ENCODE measurements at places on chromosomes 7 and 10.

DNA sequence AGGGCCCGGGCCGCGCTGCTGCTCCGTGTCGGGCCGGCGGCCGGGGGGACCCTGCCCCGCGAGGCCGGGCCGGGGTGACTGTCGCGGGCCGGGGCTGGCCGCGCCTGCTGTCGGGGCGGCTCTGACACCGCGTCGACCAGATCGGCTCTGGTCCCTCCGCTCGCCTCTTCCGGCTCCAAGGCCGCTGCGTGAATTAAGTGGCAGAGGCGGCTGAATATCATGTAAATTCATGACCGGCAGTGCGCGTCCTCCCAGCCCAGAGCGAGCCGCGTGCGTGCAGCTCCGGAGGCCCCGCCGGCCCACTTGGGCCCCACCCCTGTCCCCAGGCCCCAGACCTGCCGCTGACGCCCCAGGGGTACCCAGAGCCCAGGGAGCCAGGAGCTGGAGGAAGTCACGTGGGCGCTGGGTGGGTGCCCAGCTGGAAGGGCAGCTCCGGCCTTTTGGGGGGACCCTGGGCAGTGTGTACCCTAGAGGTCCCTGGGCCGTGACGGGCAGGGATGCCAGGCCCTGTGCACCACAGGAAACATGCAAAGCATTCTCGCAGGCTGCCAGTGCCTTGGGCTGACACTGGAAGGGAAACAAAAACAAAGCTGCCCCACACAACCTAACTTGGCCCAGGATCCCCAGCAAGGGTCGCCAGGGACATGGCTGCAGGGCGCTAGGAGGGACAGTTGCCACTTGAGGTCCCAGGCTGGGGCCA, 584.0 kb upstream of the MKI67 start:
- DNase-seq, result no peak

GRCh38 chr7:101559586-101559985, 69.5 kb downstream of the MYL10 start:
- no peak for DNase-seq

DNA sequence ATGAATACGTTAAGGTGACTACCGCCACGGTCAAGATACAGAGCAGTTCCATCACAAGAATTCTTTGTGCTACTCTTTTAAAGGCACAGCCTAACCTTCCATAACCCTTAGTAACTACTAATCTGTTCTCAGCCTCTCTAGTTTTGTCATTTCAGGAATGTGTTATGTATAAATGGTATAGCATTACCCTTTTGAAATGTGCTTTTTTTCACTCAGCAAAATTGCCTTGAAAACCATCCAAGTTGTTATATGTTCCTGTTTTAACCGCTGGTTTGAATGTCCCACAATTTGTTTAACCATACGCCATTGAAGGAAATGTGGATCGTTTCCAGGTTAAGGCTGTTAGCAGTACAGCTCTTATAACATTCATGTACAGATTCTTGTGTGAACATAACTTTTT, 32.0 kb downstream of the WAC start:
- DNase-seq, result no peak

DNA sequence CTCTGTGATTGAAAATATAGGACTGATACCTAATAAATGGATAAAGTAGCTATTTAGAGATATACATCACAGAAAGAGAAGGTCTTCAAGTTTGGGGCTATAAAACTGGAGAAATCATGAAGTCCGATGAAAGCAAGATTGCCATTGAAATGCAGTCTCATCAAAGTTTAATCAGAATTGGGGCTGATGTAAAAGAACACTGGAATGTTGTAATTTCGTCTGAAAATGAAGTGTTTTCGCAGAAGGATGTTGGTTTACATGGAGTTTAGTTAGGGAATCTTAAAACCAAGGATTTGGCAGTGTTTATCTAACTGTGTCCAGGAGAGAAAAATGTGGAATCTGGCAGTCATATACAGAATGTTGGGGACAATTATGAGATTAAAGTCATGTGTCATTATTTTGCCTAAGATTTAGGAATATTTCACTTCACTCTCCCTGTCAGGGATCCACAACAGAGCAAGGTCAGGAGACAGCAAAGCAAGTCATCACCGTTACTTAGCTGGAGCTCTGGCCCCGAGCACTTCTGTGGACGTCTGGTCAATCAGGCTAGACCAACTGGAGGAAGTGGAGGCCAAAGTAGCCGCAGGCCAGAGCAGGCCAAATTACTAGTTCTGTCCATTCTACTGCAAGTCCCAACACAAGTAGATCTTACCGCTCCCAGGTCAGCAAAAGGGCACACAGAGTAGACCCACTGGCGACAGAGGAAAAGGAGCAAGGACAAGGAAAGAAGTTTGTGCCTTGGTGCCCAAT, 37.0 kb downstream of the EPDR1 start:
- no peak for DNase-seq

- no peak for DNase-seq
These were observed 12.1 kb downstream of the HKDC1 start for GRCh38 chr10:69232252-69232651.

- DNase-seq, result no peak
These were observed 37.3 kb downstream of the PNLIPRP2 start for GRCh38 chr10:116657863-116658551.

DNA sequence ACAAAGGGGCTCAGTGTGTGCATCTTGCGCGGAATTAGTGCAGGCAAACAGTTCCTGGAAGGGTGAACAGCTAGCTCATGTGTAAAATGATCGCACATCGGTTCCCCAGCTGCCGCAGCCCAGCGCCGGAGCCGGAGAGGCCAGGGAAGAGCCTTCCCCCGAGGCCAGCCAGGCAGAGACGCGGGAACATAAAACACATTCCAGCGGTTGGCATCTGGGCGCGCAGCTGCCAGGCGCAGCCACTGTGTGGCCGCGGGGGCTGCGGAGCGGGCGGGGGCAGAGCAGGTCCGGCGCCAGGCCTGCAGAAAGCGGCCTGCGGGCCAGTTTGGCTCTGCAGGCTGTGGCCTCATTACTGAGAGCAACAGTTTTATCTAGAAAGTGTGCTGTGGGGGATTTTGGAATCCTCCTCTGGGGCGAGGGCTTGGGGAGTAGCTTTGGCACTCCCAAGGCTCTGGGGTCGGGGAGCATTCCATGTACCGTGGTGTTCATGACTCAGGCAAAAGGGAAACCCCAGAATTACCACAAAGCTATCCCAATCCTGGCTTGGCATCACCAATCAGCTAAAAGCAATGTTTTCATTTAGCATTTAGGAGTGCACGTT, 74.3 kb downstream of the SAMD9 start:
- DNase-seq, result no peak

DNA sequence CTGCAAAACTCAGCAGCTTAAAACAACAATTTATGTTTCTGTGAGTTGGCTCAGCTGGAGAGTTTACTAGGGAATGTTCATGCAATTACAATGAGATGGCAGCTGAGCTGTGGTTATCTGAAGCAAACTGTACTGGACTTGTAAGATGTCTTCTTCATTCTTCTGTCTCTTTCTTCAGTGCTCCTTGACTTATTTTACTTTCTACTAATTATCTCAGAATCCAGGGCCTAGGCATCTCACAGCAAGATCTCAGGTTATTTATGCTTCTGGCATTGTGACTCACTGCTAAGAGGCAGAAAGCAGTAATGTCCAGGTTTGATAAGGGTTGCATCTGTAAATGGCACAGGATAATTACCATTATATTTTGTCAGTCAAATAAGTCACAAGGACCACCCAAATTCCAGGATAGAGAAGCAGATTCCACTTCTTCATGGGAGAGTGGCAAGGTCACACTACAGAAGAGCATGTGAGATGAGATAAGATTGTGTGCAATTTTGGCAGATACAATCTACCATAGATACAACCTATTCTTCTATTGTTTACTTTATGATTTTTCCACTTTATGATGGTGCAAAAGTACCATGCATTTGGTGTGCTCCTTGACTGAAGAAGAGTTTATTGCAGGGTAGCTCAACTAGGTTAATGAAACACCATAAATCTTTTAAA, 16.8 kb downstream of the VIM start:
- DNase-seq, result no peak

GRCh38 chr10:51900180-51900579, 200.8 kb upstream of the CSTF2T start:
- DNase-seq, result no peak

DNA sequence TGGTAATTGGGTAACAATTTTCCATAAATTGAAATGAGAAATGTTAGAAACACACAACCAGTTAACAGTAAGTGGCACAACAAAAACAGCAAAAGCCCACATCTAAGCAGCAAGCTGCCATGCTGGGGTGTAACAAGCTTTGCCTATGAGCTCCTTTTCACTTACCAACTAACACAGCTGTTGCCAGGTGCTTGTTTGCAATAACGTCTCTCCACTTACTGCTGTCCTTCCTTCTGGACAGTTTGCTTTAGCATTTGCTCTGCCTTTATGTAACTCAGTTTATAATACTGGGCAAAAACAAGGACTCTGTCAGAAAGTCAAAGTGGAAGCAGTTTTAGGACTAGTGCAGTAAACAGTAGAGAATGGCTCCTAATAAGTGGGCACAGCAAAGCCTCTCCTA, 740.9 kb downstream of the POM121L12 start:
- no peak for DNase-seq

GRCh38 chr7:11298220-11298619, 324.5 kb downstream of the PHF14 start:
- no peak for DNase-seq

DNA sequence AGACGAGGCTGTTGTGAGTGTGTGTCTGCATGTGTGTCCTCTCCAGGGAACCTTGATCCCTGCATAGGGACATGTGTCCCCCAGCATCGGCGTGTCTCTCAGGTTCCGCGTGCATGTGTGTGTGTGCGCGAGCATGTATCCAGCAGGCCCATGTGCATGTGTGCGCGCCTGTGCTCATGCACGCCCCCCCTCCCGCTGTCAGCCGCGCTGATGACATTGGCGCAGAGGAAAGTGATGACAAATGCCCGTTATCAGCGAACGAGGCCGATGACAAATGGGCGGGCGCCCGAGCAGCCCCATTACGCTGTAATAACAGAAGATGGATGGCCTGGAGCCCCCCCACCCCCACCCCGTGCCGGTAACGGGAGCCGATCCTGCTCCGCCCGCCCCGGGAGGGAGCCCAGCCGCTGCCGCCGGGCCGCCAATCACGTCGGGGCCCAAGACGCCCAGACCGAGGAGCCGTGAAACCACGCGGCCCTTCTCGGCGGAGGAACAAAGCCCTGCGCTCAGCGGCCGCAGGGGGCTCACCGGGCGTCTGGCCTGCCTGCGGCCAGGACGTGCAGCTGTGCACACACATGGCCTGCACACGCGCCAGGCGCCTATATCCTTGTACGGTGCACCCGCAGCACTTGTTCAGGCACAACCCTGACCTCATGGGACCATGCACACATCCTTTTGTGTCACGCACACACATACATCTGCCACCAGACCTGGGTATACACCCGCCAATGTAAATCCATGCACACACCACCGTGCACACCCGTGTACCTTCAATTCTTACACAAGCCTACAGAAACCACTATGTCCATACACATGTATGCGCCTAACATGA, 21.5 kb downstream of the POLL start:
- DNase-seq, result peak; percentile 32

- peak; percentile 76 for DNase-seq
These were observed at the start of gene CREB3L2 for GRCh38 chr7:138001529-138002095. Gene CREB3L2 (minus strand): TSS chr7:138002086. CDS start chr7:138001705, 381 bp downstream.

- no peak for DNase-seq
These were observed 50.9 kb downstream of the TFAM start for GRCh38 chr10:58436071-58436470.

DNA sequence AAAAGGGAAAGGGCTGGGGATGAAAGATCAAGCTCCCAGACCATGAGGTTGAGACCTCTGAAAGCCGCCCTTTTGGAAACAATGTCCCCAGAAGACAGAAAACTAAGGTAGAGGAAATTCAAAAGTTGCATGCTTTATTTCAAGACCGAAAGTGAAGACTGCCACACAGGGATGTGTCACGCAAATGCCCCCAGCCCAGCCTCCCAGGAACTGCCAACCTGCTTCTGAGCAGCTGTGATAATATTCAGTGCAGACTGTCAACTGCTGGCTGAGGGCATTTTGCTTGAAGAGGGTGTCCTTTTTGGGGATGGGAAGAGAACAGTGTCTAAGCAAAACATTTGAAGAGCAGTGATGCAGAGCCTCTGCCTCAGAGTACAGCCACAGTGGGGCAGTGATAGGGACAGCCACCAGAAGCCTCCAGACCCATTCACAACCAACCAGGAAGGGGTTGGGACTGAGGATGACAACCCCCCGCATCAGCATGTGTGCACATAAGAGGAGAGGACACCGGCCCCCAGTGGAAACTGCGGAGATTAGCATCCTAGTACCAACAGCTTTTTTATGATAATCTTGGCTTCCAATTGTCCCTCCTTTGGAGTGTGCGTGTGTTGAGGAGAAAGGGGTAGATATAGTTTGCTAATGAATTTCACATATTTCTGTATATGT, 34.7 kb upstream of the NFE2L3 start:
- DNase-seq, result no peak

- no peak for DNase-seq
These were observed 101.2 kb downstream of the BAMBI start for GRCh38 chr10:28778524-28778923.

- no peak for DNase-seq
These were observed 244.7 kb downstream of the EBF3 start for GRCh38 chr10:129719415-129719739.

- peak; percentile 76 for DNase-seq
These were observed 17.4 kb downstream of the DDIT4 start for GRCh38 chr10:72291019-72291532.

- no peak for DNase-seq
These were observed 317.0 kb downstream of the GLRX3 start for GRCh38 chr10:130453036-130453720.

GRCh38 chr10:28298951-28299350, 3.9 kb downstream of the MPP7 start:
- no peak for DNase-seq

- no peak for DNase-seq
These were observed 10.9 kb downstream of the PWWP2B start for GRCh38 chr10:132407846-132408278.

GRCh38 chr7:95875519-95875918, 103.2 kb downstream of the DYNC1I1 start:
- no peak for DNase-seq

DNA sequence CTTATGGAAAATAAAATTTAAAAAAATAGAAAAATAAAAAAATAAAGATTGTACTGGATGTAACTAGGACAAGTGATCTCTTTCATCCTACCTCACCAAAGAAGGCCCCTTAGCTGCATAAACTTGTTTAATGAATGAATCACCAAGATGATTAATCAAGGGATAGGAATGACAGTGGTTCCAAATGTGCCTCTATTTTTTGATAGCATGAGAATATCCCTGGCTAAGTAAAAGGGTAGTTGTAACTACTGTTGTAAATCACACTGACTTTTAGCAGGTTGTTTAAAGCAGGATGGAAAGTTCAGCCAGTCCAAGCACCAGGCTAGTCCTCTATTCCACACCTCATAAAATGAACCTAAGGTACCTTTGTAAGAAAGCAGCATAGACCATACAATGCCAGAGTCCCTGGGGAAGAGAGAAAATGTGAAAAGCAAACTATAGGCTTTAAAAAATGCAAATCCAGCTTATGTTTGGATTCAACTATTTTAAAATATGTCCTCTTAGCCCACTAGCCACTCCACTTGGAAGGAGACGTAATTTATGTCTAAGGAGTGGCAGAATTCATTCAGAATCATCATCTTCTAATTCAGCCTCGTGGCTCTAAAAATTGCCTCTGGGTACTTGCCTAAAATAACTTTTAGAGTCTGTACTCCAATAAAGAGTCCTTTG, 126.8 kb downstream of the SKIDA1 start:
- no peak for DNase-seq

GRCh38 chr7:45595809-45596664, 21.9 kb downstream of the ADCY1 start:
- no peak for DNase-seq

All from stimulated activated CD8-positive, alpha-beta memory T cell treated with anti-CD3 and anti-CD28 coated beads, Interleukin-4, amount 100 ng/mL, for 48 hours (primary cell).